ENCODE measurements at places on chromosomes 2 and 18. TPM values are rescaled to one million over a fixed set of nuclear protein-coding genes. Genes with fewer than 3 reads are reported as not detected.

TUBA4B gene
- not detected for total RNA-seq

ATP8B1 gene
- 18.5 TPM for total RNA-seq

STEAP3 gene
- 18.9 TPM for total RNA-seq

LCT gene
- not detected for total RNA-seq

COL3A1 gene
- total RNA-seq: 54.7 TPM

CHRND gene
- not detected for total RNA-seq

DNA sequence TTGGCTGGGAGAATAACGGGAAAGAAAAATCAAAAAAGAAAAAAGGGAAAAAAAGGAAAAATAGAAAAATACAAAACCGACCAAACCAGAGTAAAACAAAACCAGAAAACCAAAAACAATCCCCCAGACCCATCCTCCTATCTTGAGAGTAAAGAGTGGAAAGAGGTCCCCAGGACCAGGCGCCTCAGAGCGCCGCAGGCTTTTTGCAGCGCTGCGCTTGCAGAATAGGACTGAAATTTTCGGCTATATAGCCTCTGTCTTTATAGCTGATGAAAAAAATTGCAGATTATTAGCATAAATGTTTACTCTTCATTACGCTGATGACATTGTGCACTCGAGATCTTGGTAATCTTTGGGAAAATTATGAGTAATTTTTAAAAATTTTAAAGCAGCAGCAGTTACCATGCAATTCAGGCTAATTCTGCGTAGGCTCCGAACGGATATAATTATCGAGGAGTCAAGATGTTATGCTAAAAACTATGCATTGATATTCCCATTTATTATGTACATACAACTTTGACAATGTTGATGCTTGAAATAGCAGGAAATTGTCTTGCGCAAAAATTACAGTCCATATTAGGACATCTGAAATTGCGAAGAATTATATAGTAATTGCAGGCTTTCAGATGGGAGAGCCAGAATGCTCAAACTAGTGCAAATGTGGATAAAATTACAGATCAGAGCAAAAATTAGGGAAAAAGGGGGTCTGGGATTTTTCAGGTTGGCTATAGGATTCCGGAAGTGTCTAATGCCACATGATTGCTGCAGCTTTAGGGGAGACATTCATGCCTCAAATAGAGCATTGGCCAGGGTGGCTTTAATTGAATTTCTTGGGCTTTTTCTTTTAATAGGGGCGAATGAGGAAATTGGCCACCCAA, 8.3 kb downstream of the DLX1 start:
- no peak for DNase-seq

DNA sequence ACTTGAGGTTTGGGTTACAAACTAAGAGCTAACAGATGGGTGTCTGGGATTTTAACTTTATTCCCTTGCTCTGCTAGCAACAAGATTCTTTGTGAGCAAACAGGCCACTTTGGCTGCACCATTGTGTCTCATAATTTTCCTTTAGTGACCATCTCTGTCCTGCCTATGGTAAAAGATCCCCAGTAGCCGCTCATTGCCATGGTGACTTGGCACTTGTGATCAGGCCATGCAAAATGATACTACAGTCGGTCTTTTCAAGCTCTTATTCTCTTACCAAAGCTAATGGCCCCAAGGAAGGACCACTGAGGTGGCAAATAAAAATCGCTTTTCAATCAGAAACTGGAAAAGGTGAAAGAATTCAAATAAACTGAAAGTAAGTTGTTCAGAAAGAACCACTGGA, 836.9 kb downstream of the MBD2 start:
- no peak for DNase-seq

DNA sequence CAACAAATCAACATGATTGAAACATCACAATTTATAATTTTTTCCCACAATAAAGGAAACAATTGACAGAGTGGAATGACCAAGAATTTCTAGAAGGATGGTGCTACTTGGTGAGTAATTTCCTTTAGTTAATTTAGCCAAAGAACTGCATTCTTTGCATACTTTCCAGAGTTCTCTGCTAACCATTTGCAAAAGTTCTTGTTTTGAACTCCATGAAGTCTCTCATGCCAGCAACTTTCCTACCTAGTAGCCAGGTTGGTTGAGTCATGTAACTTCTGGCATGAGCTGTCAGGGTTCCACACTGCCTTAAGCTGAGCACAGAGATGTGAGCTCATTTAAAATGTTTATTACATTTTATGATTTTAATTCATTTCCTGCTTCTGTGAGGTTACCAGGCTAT, 539.6 kb downstream of the PID1 start:
- DNase-seq: no peak

DNA sequence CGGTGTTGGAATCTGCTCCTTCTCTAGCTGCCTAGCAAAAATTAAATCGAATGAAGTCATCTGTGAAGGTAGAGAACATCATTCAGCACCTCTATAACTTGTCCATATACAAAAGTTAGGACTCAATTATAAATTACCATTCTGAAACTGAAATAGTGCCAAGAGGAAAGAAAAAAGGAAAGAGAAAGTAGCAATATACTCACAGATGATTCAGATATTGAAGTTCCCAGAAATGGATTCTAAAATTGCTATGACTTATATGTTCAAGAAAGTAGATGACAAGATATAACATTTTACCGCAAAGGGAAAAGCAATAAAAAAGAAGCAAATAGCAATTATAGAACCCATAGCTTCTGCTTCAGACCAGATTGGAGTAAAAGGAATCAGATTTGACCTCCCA, 333.6 kb upstream of the GYPC start:
- no peak for DNase-seq

DNA sequence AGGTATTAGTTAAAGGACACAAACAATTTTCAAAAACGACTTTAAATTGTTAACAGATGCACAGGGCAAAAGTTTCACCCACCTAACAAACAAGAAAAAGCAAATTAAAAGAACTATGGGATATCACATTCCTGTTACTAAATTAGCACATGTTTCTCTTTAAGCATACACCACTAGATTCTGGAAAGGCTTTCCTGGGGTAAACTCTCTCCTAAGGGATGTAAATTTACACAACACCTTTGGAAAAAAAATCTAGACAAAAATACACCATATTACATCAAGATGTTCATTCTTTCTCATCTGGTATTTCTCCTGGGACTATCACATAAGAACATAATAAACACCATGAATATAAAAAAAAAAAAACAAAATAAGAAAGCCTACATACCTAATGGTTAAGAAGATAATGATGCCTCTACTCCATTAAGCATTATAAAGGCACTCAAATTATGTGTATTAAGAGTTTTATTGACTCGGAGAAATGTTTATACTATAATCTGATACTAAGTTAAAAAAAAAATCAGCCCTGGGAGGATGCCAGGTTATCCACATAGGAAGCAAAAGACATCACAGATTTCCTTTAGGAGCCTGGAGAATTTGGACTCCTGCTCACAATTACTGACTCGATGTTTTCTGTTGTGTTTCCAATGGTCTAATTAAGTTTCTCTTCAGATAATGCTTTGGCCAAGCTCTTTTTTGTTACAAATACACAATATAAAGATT, 82.8 kb upstream of the AFF3 start:
- DNase-seq: no peak

DNA sequence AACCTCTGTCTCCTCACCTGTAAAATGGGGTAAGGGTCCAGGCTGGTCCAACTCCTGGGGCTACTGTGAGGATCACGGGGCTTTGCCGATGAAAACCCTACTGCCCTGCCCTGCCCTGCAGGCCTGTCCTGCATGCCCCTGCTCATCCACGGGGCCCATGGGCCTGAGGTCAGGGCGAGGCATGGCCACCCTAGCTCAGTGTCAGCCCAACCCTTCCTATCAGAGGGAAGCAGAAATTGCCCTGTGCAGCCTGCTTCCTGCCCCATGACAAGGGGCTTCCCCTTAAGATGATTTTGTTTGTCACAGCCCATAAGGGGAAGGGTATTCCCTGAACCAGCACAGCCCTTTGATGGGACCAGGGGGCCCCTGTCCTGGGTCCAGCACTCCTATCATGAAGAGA, 353.6 kb upstream of the ID2 start:
- no peak for DNase-seq

- no peak for DNase-seq
Measured at GRCh38 chr2:24076849-24077534, 866 bp upstream of the SF3B6 start.

- DNase-seq: no peak
Measured at GRCh38 chr2:127913808-127914457, 28.2 kb upstream of the AMMECR1L start.
